IPS DF 6.9 (cell line): ENCODE measurements at places on chromosomes 4 and X.

DNA sequence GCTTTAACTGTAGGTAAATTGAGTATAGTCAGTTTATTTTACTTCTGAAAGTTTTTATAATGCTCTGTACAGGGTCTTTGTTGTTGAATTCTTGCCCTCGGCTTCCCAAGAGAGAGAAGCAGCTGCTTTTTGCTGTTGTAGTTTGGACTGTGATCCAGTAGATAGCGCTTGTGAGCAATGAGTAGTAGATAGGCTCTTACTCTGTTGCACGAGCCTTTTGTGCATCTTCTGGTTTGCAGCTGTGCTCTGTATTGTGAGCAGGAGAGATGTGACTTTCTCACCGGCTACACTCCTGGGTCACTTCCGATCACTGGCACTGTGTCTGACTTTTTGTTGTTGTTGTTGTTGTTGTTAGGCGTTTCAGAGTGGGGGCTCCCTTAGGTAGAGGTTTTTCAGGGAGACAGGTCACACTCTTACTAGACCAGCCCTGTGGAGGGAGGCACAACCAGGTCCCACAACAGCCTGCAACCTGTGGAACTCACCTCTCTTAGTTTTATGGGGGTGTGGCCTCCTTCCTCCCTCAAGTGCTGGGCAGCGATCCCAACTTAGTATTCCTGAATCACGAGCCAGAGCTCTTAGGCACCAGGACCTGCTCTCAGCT, 822.1 kb upstream of the GALNTL6 start:
- peak; percentile 64 for DNase-seq

GRCh38 chr4:138902705-138903104, 112.9 kb upstream of the NOCT start:
- no peak for DNase-seq

GRCh38 chr4:93828332-93828994, at the start of gene ATOH1:
Gene ATOH1, plus strand, starts transcription at chr4:93828753. Its CDS starts 174 bp downstream, at chr4:93828927.
- DNase-seq = no peak

DNA sequence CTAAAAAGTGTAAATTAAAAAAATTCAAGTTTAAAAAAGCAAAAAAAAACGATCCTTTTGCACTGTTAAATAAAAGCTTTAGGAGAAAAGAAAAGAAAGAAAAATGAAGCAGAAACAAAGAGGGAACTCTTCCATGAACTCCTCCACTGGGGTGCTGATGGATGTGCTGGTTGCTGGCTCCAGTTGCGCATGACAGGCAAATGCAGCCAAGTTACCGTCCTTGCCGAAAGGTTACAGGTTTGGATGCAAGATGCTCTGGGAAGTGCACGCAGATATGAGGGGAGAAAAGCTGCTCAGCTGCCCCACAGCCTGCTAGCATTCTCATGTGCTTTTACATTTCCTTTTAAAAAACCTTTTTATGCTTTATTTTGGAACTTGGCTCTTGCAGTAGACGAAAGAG, 58.5 kb downstream of the HADH start:
- no peak for DNase-seq

DNA sequence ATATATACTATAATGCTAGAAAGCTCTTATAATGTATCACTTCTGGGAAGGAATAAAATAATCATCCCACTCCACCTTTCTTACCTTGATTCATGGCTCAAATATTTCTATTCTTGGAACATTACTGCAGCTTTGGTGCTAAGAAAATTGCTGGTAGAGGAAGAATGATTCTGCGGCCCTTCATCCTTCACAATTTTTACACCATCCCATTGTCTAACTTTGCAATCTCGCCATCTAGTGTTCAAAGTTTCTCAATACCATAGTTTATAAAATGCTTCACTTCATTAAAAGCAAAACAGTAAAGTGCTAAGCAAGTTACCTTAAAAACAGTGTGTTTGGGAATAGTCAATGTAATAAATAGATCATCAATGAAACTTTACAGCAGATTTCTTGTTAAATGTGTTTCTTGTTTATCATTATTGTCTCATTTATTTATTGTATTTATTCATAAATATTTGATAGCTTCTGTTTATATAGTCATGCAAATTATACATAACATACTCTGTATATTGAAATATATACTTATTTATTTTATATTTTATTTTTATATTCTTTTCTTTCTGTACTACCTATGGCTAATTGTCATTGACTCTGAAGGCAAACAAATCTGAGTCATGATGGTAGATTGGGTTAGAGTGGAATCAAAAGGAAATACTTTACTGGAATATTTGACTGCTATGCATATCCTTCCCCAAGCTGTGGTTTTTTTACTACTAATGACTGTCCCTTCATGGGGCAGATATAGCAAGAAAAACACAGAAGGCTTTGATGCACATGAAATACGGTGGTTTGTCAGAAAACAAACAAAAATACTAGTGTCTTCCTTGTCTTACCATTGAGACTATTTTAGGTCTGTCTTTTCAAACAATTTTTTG, 390.7 kb downstream of the MAPK10 start:
- no peak for DNase-seq

- no peak for DNase-seq
Measured at GRCh38 chr4:25835384-25835783, 27.4 kb downstream of the SEL1L3 start.

GRCh38 chrX:101262590-101262989, 28.5 kb downstream of the TAF7L start:
- DNase-seq = no peak

GRCh38 chr4:39410415-39410814, 3.7 kb downstream of the KLB start:
- DNase-seq = no peak

DNA sequence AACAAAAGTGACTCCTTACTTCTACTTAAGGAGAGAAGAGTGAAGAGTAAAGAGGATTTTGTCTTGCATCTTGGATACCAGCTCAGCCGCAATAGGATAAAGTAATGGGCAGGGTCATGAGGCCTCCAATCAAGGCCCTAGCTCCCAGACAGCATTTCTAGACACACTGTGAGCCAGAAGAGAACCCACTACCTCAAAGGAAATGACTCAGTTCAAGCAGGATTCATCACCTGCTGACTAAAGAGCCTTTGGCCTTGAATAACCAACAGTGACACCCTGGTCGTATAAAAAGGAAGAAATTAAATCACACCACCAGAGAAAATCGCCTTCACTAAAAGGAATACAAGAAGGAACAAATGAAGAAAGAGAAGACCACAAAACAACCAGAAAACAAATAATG, 416.1 kb downstream of the PCDH18 start:
- no peak for DNase-seq

GRCh38 chr4:152540941-152541340, 5.0 kb upstream of the FBXW7 start:
- DNase-seq = no peak

DNA sequence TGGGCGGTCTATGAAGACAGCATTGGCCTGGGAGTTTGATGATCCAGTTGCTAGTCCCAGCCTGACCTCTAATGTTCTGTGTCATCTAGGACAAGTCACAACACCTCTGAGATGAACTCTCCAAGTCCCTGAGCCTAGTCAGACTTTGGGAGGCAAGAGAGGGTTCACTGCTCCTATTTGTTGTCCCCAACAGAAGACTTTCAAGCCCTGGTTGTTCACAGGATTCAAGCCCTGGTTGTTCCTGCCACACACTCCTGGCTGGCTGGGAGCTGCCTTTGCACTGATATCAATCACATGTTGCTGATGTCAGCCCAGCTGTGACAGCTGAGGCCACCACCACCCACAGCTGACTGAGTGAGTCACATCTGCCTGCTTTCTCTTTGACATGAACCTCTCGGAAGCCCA, 253.2 kb upstream of the RASGEF1B start:
- no peak for DNase-seq

DNA sequence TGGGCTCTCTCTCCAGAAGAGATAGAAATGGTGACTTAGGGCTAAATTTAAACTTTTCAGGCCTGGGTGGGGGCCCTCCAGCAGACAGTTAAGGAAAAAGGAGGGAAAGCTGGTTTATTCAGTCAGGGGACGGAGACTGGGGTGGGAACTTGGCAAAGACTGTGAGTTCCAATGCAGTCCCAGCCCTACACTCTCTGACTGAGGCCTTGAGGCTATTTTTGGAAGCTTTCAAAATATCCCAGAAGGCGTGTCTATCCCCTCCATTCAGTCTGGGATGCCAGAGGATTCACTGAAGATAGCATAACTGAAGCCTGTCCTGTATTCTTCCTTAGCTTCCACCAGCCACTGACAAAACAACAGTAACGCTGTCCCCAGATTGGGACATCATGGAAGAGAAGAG, 32.1 kb upstream of the MSN start:
- DNase-seq = no peak

- DNase-seq = no peak
Measured at GRCh38 chrX:76127341-76127740, 45.5 kb upstream of the PBDC1 start.

DNA sequence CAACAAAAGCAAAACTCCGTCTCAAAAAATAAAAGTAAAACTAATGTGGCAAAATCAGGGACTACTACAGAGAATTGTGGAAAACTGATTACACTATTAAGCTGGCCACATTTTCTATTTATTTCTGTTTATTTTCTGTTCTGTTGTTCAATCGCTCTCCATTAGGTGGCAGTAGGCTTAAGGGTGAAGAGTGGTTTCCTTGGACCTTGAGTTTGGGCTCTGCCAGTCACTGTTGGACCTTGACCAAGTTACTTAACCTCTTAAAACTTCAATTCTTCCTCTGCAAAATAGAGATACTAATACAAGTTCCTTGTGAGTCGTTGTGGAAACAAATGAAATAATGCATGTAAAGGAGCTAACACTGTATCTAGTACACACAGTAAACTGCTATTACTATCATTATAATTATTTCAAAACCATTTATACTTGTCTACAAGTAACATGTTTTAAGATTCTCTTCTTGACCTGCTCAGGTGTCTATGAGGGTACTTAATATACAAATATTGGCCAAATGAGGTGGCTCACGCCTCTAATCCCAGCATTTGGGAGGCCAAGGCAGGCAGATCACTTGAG, 15.2 kb downstream of the HSD17B11 start:
- DNase-seq = no peak

GRCh38 chrX:67004451-67004850, 365.6 kb upstream of the EDA2R start:
- DNase-seq = no peak
